HT1080 (cell line): ENCODE measurements at places on chromosomes 5 and 9. TPM values are rescaled to one million over a fixed set of nuclear protein-coding genes. Genes with fewer than 3 reads are reported as not detected.

- peak; percentile 45 for DNase-seq
Observed at GRCh38 chr5:32933692-32934091, 222.6 kb downstream of the NPR3 start.

Gene IL5
- not detected in 2 replicates for total RNA-seq

Gene C9
- total RNA-seq, result not detected in 2 replicates

DNA sequence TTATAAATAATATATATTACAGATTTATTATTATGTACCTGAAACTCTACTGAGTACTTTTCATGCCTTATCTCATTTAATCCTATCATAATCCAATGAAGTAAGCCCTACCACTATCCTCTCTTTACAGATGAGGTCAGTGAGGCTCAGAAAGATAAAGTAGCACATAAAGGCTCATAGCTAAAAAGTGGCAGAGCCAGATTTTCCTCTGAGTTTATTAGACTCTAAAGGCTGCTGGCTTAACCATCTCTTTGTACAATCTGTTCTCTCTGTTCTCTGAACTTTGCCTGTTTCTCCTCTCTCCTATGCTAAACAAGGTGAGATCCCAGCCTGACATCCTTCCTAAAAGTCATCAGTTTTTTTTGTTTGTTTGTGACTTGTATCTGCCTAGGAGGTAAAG is 311.2 kb downstream of the KCTD16 start:
- DNase-seq, result no peak

- peak; percentile 21 for DNase-seq
Observed at GRCh38 chr5:160054047-160054446, 45.1 kb downstream of the TTC1 start.

Gene CDX1
- not detected in 2 replicates for total RNA-seq

Gene NPR3
- total RNA-seq, result 0.29 and 0.50 TPM in 2 replicates

Gene ZNF483
- total RNA-seq, result not detected in 2 replicates
